NCI-H187 (cell line): ENCODE measurements at places on chromosomes 16 and 17.

DNA sequence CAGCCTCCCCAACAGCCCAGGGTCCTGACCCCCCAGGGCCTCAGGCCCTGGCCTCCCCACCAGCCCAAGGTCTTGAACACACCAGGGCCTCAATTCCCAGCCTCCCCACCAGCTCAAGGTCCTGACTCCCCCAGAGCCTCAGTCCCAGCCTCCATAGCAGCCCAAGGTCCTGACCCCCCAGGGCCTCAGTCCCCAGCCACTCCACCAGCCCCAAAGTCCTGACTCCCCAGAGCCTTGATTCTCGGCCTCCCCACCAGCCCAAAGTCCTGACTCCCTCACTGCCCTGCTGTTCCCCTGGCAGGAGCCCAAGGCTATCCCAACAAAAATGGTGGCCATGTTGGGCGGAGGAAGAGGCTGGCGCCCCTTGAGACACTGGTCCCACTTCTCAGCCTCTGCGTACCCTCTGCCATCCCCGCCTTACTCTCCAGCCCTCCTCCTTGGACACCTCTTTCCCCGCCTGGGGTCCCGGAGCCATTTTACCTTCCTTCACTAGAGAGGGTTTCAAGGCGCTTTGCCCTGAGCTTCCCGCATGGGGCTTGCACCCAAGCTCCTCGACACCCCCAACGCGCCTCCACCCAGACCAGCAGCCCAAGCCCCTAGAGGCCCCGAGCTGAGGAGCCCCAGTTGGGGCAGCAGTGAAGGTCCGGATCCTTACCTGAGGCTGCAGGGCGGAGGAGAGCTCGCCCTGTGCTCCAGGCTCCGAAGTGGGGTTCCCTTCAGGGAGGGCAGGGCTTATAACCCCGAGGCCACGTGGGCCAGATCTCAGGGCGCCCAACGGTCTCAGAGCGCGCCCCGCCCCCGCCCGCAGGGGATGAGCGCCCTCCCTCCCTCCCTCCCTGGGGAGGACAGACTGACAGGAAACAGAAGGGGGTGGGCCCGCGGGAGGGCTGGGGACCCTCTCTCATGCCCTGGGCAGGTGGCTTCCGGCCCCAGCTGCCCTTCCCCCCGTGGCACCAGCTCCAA, 3.5 kb upstream of the TSPOAP1 start:
- no peak for DNase-seq

GRCh38 chr16:24324421-24324820, 68.3 kb downstream of the CACNG3 start:
- no peak for DNase-seq

DNA sequence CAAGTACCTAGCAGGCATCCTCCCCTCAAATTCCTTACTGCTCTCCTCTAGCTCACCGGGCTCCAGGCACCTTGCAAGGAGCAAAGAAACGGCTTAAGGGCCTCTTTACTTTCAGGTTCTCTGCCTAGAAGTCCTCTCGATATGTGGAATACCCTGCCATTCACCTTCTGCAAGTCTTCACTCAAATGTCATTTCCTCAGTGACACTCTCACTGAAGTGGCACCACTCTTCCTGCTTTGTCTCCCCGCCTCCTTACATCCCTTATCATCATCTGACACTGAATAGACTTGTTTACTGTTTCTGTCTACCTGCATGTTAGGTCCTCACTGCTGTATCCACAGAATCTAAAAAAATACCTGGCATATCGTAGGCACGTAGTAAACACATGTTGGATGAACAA, 947 bp downstream of the SLC7A6OS start:
- DNase-seq = no peak

GRCh38 chr16:26649381-26650045, 417.2 kb upstream of the C16orf82 start:
- DNase-seq = no peak

DNA sequence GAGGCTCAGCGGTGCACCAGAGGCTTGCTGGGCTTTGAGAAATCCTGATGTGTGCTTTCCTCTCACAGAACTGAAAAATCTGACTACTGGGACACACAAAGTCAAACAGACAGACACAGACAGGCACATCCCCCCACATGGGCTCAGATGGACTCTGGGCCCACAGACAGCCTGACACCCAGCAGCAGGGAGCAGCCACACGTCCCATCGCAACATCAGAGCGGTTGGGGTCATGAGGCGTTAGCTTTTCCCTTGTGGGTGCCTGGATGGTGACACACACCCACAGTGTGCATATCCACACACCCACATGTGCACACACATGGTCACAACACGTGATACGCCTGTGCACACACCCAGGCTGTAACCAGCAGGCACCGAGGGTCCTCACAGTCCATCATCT, 6.3 kb downstream of the SPNS3 start:
- DNase-seq = no peak

DNA sequence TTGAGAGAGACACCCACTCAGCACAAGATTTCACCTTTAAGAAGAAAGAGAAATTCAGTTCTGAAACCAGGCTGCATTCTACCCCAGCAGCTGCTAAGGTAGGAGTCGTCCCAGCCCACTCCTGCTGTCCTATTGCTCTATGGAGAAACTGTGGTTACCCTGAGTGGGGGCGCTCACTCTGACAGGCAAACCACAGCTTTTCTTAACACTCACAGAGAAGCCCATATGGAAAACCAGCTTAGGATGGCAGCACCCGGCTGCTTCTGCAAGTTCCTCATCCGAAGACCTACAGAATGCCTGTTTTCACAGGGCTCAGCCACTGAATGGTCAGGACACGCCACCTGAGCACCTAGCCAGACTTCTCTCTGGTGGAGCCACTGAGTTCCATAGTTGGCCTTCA, 7.5 kb downstream of the ATP5PD start:
- DNase-seq = no peak

DNA sequence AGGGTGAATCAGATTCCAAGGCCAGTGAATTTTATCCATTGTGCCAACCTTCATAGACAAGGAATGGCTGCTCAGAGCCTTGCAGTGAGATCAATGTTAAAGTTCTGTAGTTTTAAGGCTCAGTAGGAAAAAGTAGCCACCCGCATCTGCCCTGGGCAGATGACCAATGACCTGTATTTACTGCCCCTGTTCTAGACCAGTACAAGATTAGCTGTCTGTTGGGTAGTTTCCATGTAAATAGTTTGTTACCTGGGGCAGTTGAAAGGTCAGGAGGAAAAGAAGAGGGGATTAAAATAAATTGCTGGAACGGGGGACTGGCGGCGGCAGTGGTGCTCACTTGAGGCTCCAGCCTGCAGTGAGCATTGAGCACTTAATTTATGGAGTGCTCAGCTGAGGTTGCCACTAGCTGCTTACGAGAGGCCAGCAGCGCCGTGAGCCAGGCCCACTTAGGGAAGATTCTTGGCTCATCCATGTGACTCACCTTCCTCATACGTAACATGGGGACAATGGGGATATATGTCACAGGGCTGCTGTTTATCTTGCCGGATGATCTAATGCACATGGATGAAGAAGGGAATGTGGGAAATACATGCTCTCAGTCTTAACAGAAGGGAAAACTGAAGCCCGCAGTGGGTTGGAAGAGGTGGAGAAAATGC, 10.7 kb upstream of the NOS2 start:
- peak; percentile 21 for DNase-seq

- no peak for DNase-seq
These were observed 73.3 kb downstream of the COG7 start for GRCh38 chr16:23379707-23380106.

DNA sequence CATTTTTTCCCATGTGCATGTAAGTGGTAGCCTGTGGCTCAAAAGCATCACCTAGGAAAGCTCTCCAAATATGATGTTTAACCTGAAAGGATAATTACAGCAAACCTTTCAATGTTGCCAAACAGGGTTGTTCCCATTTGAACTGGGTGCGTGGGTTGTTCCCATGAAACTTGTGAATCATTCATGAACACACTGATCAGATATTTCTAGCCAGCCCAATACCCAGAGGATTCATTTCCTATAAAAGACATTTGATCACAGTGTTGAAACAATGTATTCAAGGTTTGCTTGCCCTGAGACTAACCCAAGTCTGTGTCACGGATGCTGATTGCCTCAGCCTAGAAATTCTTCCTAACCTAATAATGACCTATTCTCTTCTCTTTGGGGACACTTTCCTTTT, 12.9 kb downstream of the KRT39 start:
- DNase-seq = no peak

DNA sequence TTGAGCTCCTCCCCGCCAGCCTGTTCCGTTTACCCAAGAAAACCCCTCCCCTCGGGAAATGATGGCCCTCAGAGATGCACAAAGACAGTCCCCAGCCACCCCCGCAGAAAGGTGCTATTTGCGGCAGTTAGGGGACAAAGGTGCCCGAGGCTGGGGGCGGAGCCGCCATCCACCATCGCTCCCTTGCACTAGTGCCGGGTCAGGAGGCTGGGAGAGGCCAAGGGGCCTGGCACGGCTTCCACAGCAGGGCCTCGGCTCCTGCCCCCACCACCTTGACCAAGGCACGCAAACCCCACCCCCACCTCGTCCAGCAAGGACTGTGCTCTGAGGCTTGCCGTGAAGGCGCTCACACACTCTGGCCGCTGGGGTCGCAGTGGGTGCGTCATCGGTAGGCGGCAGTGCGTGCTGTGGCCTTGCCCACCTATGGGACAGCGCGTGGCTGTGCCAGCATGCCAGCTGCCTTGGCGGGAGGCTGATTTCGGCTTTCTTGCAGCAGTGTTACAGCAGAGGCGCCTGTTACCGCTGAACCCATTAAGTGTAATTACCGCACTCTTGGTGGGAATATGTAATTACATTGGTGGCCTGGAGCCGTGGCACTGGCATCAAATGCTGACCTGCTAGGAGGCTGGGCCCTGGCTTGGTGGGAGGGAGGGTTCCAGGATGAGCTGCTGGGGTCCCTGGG, 31.8 kb downstream of the TPSG1 start:
- no peak for DNase-seq

DNA sequence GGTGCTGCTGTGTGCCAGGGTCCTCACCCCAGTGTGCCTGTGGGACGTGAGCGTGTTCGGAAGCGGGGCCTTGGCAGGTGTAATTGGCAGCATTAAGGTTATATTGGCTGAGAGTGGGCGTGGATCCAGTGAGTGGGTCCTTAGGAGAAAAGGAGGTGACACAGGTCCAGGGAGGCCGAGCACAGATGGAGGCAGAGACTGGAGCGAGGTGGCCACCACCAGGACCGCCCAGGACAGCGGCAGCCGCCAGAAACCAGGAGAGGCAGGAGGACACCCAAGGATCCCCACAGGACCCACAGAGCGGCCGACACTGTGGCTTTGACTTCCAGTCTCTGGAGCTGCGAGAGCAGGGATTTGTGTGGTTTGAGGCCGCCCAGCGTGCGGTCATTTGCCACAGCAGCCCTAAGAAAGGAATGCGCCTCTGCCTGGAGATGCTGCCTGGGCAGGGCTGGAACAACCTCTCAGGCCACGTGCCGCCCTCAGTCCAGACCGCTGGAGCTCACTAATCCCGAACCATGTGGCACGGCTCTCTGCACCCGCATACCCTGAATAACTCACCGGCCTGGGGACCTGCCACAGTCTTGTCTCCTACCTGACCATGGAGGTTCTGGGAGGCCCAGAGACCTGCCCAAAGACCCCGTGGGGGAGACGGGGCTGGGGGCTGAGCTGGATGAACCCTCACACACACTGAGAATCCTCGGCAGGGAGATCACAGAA, 45.4 kb downstream of the SOX8 start:
- DNase-seq = no peak

DNA sequence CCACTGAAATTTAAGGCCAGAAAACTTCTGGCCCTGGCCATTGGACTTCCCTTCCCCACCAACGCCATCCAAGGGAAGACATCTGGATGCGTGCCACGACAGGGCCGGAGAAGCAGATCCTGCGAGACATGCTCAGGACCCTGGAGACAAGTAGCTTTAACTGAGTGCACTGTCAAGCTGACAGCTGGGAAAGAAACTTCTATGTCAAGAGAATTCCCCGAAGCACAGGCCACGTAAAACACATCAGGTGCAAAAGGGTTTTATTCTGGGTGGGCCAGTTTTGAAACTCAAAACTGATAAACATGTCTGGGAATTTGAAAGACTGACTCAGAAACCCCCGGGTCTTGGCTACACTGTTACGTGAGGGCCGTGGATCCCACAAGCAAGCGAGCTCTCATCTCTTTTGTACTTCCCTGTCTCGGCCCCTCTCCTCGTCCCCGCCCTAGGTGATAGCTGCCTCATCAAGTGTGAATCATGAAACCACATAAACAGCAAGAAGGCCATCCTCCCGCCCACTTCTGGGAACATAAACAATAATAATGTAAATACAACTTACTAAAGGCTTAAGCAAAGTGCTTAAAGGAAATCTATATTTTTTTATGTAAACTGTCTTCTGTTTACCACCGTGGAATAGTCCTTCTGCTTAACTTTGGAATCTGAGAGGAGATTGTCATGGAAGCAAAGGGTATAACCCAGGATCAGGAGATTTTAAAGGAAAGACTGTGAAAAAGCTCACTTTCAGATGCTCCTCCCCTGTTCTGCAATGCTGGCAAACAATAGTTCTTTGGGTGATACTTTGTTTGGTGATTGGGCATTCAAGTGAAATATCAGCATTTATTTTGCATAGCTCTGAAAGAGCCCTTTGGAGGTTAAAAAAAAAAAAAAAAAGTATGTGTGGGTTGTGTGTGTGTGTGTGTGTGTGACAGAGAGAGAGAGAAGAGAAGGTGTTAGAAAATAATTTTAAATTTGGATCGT, 406.0 kb upstream of the MAF start:
- DNase-seq = no peak

DNA sequence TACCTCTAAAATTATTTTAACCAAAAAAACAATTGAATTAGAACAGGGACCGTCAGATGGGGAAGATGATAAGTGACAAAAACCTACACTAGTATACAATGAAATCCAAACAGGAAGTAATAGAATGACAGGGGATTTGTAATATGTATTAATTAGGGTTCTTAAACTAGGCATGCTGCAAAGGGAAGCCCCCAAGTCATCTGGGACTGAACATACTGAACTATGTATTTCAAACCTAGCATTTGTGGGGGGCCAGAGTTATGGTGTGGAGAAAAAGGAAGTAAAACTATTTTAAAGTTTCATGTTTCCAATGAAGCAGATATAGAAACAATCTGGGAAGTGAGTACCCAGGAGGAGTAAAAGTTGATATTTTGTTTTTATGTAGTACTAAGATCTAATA, 133.2 kb upstream of the HS3ST3A1 start:
- DNase-seq = no peak

DNA sequence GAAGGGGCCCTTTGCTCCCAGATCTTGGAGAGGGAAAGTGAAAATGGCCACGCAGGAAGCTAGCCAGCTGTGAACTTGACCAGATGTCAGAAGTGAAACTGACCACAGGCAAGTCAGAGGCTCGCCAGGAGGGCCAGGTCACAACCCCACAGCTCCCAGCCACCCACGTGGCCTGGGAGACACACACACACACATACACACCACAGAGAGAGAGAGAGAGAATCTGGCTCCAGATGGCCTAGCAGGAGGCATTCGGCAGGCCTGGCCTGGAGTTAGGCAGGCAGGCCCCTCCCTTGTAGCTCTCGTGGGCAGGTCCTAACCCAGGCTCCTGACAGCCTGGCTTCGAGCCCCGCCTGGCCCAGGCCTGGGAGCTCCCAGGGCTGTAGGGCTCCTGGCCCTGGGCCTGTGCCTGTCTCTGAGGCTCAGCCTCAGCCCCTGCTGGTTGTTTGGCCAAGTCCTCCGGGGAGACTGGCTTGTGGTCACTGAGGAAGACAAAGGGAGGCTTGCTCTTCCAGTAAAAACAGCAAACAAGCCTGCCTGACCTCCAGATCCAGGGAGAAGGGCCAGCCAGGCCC, 20.2 kb downstream of the NGFR start:
- DNase-seq = no peak

- no peak for DNase-seq
These were observed 16.4 kb downstream of the GID4 start for GRCh38 chr17:18055597-18055996.
